Keratinocyte (primary cell): ENCODE measurements at places on chromosomes 5 and 9. TPM values are rescaled to one million over a fixed set of nuclear protein-coding genes. Genes with fewer than 3 reads are reported as not detected.

DNA sequence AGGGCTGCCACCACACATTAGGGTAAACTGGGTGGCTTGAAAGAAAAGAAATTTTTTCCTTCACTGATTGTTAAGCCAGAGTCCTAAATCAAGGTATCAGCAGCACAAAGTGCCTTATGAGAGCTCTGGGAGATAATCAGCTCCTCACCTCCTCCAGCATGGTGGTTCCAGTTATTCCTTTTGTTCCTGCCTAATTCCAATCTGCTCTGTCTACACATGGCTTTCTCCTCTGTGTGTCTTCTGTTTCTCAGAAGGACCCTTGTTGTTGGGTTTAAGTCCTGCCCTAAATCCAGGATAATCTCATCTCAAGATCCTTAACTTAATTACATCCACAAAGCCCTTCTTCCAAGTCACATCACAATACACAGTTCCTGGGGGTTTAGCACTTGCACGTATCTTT, 1352.0 kb upstream of the CDH9 start:
- DNase-seq, result no peak

The LRRC19 gene
- polyA plus RNA-seq, result not detected in 3 replicates

GRCh38 chr5:171055875-171056454, 194.1 kb downstream of the RANBP17 start:
- DNase-seq, result no peak

The C7 gene
- polyA plus RNA-seq, result not detected in 3 replicates

- DNase-seq, result no peak
Measured at GRCh38 chr5:78887384-78888118, 97.6 kb downstream of the ARSB start.
